ENCODE measurements at places on chromosomes 3 and 15.
A peak's percentile ranks its signal among the peaks of the same experiment; 100 is the strongest.

GRCh38 chr3:134239538-134239937 lies 11.1 kb downstream of the RYK start:
- DNase-seq, result no peak

DNA sequence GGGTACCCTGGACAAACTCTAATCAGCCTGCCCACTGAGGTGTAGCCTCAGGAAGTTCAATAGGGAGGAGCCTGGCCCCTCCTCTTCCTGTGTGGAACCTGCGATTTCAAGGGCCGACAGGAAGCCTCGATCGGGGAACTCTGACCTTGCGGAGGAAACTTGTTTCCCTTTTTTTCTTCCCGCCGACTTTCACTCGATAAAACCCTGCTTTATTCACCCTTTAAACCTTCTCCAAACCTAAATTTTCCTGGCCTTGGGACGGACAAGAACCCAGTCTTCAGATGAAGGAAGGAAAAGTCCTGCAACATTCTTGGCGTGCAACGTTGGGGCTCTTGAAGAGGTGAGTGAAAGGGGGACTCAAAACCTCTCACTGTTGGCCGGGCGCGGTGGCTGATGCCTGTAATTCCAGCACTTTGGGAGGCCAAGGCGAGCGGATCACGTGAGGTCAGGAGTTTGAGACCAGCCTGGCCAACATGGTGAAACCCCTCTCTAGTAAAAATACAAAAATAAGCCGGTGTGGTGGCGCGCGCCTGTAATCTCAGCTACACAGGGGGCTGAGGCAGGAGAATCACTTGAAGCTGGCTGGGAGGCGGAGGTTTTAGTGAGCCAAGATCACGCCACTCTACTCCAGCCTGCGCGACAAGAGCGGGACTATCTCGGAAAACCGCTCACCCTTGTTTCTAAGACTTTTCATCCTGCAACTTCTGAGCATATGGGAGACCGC lies 208.2 kb downstream of the ZNF385D start:
- no peak for DNase-seq

DNA sequence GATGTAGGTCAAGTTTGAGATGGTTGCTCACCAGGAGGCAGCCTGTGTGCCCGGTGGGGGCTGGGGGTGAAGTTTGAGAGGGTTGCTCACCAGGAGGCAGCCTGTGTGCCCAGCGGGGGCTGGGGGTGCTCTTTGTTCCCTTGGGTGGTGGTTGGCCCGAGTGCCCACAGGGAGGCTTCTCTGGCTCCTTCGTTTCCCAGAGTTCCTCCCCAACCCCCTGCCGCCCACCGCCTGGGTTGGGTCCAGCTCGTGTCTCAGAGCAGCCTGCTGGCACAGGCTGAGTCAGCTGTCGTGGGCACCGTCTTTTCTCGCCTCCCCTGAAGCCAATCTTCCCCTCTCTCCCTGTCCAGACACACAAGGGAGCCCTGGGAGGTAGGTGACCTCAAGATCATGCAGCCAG lies 3.1 kb downstream of the APBA2 start:
- DNase-seq, result no peak

GRCh38 chr3:5181469-5182141 lies 5.9 kb upstream of the EDEM1 start:
- no peak for DNase-seq

- no peak for DNase-seq
Measured at GRCh38 chr3:196216089-196216564, at the start of gene SLC51A. Gene SLC51A, plus strand, starts transcription at chr3:196216534. Its CDS starts 179 bp downstream, at chr3:196216713.

DNA sequence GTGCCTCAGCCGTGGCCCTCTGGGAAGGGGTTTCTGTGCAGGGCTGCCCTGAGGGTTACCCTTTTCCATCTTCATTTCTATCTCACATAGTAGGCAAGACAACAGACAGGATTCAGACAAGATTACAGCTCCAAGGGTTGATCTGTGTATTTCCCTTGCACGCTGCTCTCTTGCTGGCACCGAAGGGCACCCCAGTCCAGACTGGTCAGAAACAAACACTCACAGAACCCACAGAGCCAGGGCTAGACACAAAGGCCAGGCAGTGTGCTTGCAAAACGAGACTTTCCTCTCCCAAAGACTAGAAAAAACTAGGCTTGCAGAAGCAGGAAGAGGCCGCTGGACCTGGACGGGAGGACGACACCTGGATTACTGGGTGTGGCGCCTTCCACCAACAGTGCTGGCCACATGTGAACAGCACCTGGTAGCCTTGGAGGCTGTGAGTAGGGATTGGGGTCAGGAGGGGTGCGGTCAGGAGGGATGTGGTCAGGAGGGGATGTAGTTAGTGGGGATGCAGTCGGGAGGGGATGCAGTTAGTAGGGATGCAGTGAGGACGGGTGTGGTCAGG lies 96.8 kb downstream of the BDH1 start:
- no peak for DNase-seq

DNA sequence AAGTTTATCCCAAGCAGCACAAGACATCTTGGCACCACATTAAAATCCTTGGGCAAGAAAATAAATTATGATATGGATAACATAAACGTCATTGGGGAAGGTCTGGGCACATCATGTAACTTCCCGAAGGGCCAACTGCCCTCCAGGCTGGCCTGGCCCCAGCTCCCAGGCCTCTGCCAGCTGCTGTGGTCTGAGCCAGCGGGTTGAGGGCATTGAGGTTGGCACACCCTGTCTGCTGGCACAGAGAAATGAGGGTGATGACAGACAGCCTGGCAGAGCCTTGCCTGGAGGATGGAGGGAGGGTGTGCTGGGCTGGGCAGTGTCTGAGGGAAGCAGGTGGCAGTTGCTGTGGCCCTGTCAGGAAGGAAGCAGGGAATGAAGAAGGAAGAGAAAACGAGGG lies 3.3 kb upstream of the RBSN start:
- no peak for DNase-seq

GRCh38 chr3:46921871-46922271 lies 44.4 kb downstream of the PTH1R start:
- DNase-seq, result no peak

- peak; percentile 88 for DNase-seq
Measured at GRCh38 chr15:75455424-75455981, 4.0 kb upstream of the SIN3A start.

- no peak for DNase-seq
Measured at GRCh38 chr3:42988097-42988496, 9.0 kb downstream of the GASK1A start.

GRCh38 chr3:159977295-159977694 lies 11.3 kb upstream of the IL12A start:
- DNase-seq, result no peak

DNA sequence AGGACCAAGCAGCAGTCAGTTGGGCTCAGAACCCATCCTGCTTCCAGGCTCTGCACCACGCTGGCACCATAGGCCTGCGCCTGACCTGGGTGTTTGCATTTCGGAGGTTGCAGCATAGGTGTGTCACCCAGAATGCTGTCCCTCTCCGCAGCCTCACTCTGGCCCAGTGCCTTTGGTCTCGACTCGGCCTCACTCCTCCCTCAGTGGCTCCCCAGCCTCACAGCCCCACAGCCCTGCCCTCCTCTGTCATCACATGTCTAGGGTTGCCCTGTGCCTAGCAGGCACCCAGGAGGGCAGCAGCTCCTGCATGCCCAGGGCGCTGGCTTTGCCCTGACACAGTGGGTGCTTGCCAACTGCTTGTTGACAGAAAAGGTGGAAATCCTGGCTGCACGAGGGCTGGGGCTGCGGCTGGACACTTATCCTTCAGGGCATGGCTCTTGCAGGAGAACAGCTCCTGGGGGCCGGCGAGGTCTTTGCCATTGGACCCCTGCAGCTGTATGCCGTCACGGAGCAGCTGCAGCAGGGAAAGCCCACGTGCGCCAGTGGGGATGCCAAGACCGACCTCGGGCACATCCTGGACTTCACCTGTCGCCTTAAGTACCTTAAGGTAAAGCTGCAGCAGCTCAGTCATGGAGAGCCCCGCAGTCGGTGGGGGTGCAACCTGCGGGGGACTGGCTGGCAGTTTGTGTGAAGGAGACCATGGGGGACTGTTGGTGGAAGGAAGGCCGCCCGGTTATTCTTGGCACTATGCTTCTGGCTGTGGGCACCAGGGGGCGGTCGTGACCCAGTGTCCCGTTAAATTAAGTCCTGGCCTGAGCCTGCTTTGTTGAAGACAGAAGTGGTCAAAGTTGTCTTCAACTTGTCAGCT lies 16.2 kb downstream of the NISCH start:
- DNase-seq, result no peak

GRCh38 chr3:22141769-22142168 lies 390.8 kb upstream of the ZNF385D start:
- DNase-seq, result peak; percentile 2

DNA sequence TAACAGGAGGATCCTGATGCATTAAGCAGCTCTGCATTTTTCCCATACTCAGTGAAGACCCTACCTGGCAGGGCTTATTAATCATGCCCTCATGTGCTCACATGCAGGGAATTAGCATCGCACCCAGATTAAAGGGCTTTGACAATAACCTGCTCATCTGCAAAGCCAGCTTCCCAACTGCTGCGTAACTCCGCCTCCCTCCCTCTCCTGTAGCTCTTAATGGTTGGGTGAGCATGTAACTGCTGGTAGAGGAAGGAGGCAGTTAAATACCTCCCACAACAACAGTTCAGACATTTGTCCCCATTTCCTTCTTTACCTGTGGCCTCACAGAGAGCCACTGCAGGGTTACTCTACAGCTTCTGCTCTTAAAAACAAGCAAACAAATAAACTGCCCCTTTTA lies 203.6 kb upstream of the WNT5A start:
- DNase-seq, result no peak

DNA sequence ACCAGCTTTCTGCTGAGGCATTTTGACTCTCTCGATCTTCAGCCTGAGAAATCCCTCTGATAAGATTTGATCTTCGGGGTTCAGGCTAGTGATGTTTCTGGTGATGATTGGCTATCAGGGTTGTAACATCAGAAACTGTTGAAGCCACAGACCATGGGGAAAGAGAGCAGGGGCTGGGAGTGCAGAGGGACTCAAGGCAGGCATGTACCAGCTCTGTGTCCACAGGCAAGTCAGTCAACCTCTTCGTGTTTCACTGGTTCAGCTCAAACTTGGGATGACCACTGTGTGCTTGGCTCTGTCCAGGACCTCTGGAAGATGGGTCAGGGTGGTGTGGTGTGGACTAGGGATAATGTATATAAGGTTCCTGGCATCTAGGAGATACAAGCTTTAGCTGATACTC lies 116.5 kb downstream of the EEFSEC start:
- DNase-seq, result no peak

- no peak for DNase-seq
Measured at GRCh38 chr3:193857996-193858395, 265.0 kb downstream of the OPA1 start.

GRCh38 chr3:34793057-34793456 lies 846.3 kb upstream of the ARPP21 start:
- no peak for DNase-seq

DNA sequence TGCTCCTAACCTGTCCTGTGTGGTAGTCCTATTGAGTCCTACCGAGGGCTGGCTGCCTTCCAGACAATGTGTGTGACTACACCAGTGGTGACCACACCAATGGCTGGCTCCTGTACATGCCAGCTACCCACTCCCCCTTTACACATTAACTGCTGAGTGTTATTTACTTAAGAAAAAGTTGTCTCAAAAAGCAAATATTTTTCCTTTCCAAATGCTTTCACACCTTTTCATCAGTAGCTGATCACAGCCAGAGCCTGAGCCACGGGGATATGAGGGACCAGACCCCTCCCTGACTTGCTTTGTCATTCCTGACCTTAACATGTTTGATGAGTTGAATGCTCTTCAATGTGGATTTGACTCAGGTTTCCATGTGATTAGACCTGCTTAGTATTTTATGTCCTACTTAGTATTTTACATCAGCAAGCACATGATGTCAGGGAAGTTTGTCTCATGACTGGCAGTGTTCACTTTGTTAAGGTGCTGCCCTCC lies 29.6 kb upstream of the GREM1 start:
- peak; percentile 16 for DNase-seq

DNA sequence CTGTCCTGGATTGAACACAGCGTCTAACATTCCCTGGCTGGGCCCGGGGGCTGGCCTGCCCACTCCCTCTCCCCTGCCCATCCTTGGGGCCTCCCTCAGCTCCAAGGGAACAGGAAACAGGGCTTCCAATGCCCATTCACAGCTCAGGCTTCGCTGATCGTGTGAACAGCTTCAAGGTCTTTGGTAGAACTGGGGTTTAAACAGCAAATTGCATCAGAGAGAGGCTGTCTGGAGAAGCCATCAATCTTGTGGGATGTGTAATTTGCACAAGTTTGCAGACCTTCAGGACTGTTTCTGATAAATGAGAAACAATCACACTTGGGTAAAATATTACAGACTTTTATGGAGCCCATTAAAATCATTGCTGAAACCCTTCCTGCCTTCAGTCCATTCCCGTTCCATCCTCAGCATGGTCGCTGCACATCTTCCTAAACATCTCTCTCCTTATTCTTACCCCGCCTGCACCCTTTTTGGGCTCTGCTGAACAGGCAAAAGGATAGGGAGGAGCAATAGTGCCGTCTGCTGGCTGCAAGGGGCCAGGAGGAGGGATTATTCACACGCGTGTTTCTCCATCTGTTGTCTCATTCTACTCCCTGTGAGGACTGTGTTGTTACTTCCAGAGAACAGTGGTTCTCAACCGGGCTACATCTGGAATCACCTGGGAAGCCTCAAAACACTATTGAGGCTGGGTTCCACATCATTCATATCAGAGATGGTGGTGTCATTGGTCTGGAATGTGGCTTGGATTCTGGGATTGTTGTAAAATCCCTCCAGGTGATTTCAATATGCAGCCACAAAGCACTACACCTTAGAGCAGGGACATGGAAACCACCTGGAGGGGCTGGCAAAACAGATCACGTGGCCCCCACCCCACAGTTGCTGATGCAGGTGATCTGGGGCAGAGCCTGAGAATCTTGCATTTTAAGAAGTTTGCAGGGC lies 116.3 kb downstream of the CLSTN2 start:
- DNase-seq, result no peak

GRCh38 chr3:10888518-10889090 lies 72.6 kb downstream of the SLC6A11 start:
- DNase-seq, result no peak

DNA sequence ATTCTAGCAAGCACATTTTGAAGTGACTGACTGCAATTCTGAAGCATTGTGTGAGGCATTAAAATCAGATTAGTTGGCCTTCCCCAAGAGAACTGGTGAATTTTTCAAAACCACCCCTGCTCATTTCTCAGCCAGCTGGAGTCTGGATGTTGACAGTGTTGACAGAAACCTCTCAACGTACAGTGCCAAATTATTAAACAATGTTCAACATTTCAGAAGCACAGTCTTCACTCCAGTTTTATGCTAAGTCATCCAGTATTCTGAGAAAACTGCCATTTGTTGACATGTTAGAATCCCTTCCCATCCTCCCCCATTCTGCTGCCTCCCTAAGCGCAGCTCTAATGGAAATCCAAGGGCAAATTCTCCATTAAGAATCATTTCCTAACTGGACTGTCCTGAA lies 369.3 kb upstream of the TRIM42 start:
- DNase-seq, result no peak

DNA sequence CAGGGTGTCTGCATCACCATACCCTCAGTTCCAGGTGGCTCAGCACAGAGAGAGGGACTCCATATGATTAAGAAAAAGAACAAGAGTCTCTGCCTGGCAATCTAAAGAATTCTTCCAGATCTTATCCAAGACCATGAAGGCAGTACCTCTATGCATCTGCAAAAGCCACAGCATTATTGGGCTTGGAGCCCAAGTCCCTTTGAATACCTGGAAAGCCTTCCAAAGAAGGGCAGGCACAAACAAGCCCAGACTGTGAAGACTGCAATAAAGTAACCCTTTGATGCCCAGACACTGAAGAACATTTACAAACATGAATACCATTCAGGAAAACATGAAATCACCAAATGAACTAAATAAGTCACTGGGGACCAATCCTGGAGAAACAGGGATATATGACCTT lies 60.9 kb upstream of the DIPK2A start:
- no peak for DNase-seq

All from LoVo (cell line).